T-helper 2 cell (primary cell): ENCODE measurements at places on chromosomes 3 and 15.

- no peak for DNase-seq
Measured at GRCh38 chr15:44536302-44536961, 515 bp upstream of the EIF3J start.

DNA sequence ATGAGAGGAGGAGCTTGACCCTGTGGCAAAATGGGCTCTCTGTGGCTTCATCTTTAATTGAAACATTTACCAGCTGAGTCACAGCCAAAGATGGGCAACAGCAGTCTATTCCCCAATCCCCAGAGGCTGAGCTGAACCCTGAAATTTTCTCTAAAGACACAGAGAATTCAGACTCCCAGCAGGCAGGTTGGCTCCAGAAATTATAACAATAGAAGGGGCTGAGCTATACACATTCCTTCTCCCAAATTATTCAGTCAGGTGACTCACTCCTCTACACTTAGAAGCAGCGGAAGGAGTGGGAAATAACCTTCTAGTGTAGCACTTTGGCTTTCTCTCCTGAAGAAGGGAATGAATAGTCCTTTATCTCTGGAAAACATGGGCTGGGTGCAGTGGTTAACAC is 264.3 kb upstream of the ARHGEF26 start:
- DNase-seq = no peak

DNA sequence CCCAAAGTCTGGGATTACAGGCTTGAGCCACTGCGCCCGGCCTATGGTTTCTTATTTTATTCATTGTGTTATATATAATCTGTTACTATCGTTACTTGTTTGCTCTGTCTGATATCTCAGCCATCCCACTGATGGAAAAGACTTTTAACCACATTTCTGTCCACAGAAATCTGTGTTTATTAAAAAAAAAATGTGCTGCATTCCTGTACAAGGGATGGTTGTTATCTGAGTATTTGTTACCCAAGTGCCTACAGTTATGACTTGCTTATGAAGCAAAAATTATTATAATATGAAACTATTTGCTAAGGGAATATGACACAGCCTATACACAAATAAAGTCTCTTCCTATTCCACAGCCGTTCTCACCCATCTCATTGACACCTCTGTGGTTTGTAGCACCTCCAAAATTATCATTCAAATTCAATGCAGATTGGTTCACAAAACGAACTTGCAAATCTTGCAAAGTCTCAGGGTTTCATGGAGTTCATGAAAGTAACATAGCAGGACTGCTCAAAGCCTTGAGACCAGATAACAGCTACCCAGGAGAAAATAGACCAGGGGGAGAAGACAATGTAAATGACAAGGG is 47.4 kb upstream of the UBE2E1 start:
- DNase-seq = no peak

GRCh38 chr15:83066034-83066733 is 868 bp downstream of the BTBD1 start:
- DNase-seq = no peak

- no peak for DNase-seq
Measured at GRCh38 chr15:43330780-43331087, 361 bp upstream of the LCMT2 start.

DNA sequence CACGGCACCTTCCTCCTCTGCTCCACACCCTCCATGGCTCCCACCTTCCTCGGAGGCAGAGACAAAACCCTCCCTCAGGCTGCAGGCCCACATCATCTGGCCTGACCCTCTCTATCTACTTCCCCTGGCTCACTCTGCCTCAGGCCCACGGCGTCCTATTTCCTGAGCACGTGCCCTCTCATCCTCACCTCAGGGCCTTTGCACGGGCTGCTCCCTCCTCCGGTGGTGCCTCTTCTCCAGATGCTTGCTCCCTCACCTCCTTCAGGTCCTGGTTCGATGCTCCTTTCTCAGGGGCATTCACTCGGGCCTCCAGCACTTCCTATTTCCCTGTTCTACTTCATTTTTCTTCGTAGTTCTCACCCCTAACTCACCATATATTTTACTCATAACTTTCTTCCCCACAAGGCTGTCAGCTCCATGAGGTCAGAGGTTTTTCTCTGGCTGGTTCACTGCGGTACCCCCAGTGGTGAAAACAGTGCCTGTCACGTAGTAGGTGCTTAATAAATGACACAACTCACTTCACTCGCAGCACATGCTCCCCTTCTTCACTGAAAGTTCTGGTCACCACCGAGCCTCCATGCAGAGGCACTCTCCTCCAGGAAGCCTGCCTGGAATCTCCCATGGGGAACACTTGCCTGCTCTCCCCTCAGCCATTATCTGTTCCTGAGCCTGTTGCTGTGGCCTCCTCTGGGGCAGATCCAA is 130.7 kb downstream of the WNT7A start:
- DNase-seq = no peak

DNA sequence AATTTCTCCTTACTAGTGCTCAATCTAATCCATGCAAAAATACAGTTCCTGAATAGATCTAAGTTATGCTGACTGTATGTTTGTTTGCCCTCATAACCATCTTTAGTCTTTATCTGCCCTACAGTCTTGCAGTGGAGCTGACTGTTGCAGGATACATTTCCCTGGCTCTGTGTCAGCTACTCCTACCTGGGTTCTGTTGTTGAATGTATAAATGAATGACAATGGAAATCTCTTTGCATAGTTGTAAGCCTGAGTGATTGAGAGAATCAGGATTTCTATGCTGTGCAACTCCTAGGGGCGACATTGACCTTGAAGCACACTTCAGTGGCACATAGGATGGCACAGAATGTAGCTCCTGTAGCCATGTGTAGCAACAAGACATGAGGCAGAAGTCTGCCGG is 16.0 kb upstream of the ZBBX start:
- no peak for DNase-seq

GRCh38 chr3:195080125-195080524 is 190.8 kb downstream of the XXYLT1 start:
- no peak for DNase-seq

DNA sequence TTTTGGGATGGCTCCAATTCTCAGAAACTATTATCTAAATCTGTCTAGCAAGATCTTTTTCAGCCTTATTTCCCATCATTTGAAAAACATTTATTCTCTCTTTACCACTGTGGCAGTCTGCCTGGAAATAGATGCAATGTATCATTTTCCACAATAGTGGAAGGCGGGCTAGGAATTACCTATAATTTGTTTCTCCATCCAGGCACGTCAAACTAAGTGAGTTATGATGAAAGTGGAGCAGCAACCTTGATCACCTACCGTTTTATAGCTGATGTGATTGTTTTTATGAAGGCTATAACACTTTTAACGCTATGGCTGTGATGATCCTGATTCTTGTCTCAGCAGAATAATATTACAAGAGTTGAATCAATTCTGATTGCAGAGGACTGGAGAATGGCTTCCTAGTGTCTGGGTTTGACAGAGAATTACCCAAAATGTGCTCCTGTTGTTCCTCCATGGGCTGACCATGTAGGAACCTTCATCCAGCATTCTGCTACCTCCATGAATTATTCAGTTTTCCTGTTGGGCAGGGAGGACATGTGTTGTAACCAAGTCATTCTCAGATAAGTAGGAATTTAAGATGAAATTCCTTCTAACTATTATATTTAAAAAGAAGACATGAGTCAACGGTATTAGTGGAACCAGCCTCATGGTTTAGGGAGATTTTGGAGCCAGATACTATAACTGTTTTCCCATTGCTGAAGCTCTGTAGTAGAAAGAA is 231.5 kb upstream of the SGO1 start:
- no peak for DNase-seq

GRCh38 chr3:12935861-12936830 is 94.8 kb upstream of the RPL32 start:
- no peak for DNase-seq

DNA sequence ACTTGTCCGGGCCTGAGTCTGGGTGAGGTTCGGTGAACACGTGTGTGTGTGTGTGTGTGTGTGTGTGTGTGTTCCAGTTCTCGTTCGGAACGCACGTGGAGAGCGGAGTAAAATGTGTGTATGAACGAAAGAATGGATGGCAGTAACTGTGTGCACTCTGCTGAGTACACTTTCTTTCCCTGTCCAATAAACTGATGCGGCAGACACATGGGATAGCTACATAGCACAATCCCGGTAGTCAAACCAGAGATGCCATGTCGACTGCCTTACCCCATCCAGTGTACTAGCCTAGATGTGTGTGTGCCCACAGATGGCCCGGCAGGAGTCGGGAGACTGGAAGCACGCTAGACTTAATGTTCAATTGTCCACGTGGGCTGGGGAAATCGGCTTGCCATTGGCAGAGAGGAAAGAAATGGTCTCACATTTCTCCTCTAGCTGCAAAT is 507 bp upstream of the GOLIM4 start:
- DNase-seq = no peak

- DNase-seq = no peak
Measured at GRCh38 chr3:40620151-40620550, 95.4 kb downstream of the ZNF621 start.

DNA sequence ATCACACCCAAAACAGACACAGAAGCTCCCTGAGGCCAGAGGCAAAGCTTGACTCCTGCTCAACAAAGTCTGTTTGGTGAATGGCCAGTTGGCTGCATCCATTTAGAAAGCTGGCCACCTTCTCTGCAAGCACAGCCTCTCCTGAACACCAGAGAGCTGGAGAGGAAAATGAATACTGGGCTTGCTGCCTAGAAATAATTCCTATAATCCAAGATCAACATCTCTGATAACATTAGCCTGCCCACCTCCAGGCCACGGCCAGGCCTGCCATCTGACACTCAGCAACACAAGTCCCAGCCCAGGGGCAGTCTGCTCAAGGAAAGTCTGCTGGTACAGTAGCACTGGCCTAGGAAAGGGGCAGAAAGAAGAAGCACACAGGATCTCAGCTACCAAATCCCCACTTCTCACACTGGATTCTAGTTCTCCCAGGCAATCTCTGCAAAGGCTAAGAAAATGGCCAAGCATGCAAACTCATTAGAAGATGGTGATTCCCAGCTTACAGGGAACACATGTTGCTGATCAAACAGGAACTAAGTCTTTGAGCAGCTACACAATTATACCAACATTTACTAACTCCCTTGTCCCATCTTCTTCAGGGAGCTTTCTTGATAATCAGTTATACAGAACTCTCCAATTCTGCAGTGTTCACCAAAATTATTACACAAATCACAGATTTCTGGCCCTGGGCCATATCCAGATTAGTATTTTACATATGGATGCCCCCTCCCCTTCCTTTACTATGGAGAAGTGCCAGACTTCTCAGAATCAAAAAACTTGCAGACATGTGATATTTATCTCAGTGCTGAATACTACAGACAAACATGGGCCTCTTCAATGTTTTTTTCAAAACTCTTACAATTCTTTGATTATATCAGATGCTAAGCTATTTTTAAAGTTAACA is 9.9 kb downstream of the TBC1D2B start:
- no peak for DNase-seq

GRCh38 chr15:82554849-82555248 is 14.6 kb upstream of the RPS17 start:
- DNase-seq = no peak

- no peak for DNase-seq
Measured at GRCh38 chr3:123439806-123440580, 8.9 kb downstream of the ADCY5 start.

DNA sequence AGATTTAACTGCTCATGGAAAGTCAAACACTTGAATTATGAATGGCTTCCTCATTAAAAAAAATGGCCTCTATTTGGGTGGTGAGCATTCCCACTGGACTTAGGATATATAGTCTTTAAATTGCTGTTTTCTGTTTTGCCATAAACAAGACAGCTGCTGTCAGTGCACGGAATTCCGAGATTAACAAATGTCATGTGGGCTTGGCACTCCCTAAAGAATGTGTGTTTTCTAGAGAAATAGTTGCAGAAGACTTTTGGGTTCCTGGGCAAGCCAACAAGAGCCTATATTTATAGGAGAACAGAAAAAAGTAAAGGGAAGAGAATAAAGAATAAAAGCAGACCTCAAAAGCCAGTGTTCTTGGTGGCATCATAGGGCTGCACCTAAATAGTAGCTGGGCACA is 13.6 kb upstream of the TFG start:
- DNase-seq = no peak

- DNase-seq = no peak
Measured at GRCh38 chr3:156658732-156659090, 15.7 kb upstream of the TIPARP start.

DNA sequence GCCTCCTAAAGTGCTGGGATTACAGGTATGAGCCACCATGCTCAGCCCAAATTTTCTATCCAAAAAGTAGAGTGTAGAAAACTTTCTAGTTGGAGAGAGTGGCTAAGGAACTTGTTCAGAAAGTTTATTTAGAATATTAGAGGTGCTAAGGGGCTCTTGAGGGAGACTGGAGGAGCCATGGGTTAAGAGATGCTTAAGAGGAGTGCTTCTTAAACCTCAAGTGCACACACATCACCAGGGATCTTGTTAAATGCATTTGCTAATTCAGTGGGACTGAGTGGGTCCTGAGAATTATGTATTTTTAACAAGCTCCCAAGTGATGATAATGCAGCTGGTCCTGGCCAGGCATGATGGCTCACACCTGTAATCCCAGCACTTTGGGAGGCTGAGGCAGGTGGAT is 29.7 kb upstream of the SLMAP start:
- no peak for DNase-seq

DNA sequence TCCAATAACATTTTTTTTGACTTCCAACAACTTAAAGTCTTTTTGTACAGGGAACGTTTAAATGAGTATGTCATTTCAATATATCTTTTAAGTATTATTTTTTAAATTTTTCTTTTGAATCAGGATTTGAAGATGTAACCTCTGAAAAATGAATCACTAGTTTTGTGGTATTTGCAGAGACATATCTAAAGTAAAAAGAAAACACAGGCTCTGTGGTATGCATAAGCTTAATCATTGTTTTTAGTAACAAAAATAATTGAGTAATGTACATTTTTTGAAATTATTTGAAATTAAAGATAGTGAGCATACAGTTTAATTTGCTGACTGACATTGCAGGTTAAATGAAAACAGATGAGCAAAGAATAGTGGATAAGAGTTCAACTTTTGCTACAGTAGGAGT is 531.3 kb downstream of the ROBO1 start:
- no peak for DNase-seq

- peak; percentile 57 for DNase-seq
Measured at GRCh38 chr3:191328383-191328961, 722 bp upstream of the CCDC50 start.

- DNase-seq = no peak
Measured at GRCh38 chr3:11660242-11660641, 16.5 kb upstream of the VGLL4 start.

GRCh38 chr15:94125698-94126097 is 105.7 kb upstream of the MCTP2 start:
- DNase-seq = no peak

GRCh38 chr15:32763295-32763694 is 45.5 kb downstream of the GREM1 start:
- no peak for DNase-seq

GRCh38 chr3:128152419-128153155 is 694 bp upstream of the EEFSEC start:
- DNase-seq = no peak

- DNase-seq = no peak
Measured at GRCh38 chr15:87576486-87577176, 679.9 kb downstream of the NTRK3 start.

DNA sequence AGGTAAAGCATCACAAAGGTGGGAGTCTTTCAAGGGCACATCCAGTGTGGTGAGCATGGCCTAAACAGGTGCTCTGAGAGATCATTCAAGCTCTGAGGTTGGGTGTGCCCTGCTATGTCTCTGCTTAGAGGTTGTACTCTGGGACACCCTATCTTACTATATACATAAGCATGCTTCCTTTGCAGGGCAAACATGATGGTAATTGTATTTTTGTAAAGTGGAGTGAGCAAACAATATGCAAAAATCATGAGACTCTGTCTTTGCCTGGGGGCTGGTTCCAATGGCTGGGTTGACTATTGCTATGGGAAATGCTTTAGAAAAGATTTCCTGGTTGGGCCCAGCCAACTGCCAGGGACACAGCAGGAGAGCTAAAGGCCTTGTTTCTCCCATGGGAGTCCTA is 315.1 kb upstream of the TLE3 start:
- DNase-seq = no peak
